ENCODE measurements at places on chromosomes 12 and 14.
A peak's percentile ranks its signal among the peaks of the same experiment; 100 is the strongest.

- peak; percentile 51 for DNase-seq
Observed at GRCh38 chr12:80186727-80187217, 87.4 kb downstream of the OTOGL start.

DNA sequence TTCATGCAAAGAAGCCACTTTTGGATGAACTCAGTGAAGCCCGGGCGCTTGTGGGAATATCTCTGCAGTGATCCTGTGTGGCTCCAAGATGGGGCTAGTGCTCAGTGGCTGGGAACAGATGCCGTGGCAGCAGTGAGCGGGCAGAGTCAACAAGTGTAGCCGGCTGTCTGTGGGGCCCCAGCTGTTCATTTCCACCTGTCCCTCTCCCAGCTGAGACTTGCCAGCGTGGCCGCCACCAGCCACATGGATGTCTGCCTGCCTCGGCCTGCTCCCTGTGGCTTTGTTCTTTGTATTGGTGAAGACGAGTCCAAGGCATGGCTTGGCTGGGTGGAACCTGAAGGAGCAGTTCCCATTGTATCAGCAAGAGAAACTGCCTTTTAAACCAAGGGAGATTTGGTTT, 77.3 kb downstream of the NOS1 start:
- no peak for DNase-seq

GRCh38 chr12:58668871-58669270, 251.4 kb downstream of the LRIG3 start:
- DNase-seq, result no peak

DNA sequence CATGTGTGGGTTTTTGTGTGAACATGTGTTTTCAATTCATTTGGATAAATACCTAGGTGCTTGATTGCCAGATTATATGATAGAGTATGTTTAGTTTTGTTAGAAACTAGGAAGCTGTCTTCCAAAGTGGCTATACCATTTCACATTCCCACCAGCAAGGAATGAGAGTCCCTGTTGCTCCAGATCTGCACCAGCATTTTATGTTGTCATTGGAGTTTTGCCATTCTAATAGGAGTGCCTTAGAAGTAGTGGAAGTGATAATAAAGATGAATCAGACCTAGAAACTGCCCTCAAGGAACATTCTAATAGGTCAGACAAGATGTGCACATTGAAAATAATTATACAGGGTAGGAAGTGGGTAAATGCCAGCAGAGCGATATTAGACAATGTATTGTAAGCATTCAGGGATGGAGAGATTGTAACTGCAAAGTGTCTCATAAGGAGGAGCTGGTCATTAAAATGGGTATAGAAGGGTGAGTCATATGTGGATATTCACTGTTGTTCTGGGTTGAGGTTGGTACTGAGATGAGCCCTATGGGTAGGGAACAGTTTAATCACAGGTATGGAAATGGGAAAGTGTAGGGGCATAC, 71.4 kb downstream of the MNAT1 start:
- peak; percentile 46 for DNase-seq

- peak; percentile 68 for DNase-seq
Observed at GRCh38 chr12:54294152-54294952, 6.5 kb downstream of the NFE2 start.

GRCh38 chr12:22733756-22734155, 108.8 kb downstream of the ETNK1 start:
- DNase-seq, result no peak

- no peak for DNase-seq
Observed at GRCh38 chr12:58296863-58297262, 355.5 kb downstream of the ATP23 start.

GRCh38 chr14:50344116-50344775, 32.1 kb downstream of the DMAC2L start:
- DNase-seq, result peak; percentile 93
